ENCODE measurements at places on chromosomes 5 and 9.

- no peak for DNase-seq
These were observed 28.3 kb upstream of the GOLPH3 start for GRCh38 chr5:32202394-32202793.

DNA sequence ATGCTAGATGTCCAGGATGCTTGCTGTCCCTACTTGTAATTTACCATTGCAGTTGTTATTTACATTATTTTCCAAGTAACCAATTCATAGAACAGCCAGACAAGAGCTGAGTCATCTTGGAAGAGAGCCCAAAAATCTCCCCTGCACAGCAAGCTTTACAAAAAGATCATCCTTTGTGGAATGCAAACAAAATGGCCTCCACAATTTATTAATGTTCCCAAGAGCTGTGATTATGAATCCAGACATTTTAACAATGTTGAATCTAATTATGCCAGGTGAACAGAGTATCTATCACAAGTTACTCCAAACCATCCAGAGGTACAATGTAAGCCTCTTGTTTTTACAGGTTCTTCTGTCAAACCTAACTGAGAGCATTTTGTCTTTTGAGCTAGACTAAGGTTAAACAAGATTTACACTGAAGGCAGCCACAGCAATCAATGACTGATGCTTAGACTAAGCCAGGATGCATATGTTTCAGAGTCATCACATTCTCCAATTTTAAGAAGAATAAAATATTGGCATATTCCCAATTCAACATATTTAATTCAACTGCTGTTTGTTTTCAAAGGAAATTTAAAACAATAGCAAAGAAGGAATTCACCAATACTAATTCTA lies 95.3 kb upstream of the SLC12A2 start:
- peak; percentile 5 for DNase-seq

DNA sequence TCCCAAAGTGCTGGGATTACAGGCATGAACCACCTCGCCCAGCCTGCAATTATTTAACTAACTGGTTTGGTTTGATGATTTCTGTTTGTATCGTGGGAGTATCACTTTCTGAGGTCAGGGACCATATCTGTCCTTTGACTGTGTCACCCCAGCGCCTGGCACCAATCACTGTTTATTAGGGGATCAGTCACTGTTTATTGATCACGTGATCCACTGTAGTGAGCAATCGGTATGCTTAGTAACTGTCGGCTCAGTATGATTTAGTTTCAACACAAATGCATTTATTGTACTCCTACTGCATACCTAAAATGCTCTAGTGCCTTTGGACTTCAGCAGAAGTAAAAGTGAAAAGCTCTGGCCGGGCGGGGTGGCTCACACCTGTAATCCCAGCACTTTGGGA lies 54.8 kb downstream of the COL5A1 start:
- DNase-seq = no peak

- DNase-seq = no peak
These were observed 17.3 kb downstream of the EXOSC2 start for GRCh38 chr9:130710822-130711352.

DNA sequence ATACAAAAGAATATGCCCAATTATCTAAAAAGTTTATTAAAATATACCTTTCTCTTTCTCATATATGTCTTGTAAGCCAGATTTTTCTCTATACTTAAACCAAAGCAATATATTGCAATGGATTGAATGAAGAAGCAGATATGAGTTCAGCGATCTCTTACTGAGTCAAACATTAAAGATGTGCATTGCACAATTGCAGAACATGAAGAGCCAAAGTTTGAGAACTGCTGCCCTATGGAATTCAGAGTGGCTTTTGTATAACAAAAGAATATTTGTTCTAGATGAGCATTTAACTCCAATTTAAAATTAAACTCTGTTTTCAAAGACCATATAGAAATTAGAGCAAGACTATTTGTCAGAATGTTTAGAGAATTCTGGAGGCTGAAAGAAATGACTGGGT lies 519.0 kb upstream of the DAB2 start:
- no peak for DNase-seq

DNA sequence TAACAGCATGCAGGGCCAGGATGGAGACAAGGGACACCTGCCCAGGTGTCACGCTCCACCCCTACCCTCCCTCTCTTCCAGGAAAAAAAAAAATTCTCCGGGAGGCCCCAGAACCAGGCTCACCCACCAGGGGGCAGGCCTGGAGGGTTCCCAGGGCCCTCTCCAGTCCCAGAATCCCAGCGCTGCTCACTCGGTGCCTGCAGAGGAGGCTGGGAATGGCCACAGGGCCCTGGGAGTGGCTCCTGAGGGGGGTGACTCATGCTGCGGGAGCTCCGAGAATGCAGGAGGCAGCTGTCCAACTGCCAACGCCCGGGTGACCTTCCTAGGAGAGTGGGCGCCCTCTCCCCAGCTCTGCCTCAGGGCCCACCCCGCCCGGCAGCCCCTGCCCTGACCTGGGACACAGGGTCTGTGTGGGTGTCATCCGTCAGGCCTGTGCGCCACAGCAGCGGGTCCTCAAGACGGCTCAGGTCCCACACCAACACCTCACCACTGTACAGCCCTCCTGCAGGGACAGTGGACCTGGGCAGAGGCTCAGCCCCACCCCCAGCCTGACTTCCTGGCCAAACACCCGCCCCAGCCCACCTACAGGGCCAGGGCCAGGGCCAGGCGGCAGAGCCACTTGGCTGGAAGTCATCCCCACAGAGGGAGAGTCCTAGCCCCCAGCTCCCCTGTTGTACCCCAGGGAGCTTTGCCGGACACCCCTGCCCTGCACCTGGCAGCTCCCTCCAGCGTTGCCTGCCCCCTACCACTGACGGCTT lies 21.2 kb downstream of the DYNC2I2 start:
- peak; percentile 96 for DNase-seq

DNA sequence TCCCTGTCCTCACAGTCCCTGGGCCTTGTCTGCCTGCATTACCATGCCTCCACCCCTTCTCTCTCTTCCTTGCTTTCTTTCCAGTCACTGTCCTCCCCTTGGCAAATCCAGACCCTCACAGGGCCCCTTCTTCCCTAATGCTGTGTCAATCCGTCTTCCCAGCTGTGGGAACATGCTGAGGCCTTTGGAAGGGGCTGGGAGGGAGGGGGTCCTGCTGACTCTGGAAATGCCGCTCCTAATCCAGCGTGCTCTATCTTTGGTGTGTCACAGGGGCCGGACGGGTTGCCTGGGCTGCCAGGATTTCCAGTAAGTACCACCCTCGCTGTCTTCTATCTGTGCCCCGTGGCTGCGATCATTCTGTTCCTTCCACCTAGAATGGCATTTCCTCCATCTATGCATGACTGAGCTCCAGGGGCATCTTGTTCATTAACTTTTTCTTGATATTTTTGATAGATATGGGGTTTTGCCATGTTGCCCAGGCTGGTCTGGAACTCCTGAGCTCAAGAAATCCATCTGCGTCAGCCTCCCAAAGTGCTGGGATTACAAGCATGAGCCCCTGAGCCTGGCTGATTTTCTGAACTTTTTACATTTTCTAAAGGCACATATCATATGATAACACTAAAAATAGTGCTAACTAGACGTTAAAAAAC lies 64.5 kb upstream of the TGFBR1 start:
- DNase-seq = no peak

GRCh38 chr5:16723821-16724220 lies 107.0 kb upstream of the RETREG1 start:
- DNase-seq = no peak

GRCh38 chr5:134590992-134591659 lies 41.5 kb downstream of the SAR1B start:
- DNase-seq = peak; percentile 2

DNA sequence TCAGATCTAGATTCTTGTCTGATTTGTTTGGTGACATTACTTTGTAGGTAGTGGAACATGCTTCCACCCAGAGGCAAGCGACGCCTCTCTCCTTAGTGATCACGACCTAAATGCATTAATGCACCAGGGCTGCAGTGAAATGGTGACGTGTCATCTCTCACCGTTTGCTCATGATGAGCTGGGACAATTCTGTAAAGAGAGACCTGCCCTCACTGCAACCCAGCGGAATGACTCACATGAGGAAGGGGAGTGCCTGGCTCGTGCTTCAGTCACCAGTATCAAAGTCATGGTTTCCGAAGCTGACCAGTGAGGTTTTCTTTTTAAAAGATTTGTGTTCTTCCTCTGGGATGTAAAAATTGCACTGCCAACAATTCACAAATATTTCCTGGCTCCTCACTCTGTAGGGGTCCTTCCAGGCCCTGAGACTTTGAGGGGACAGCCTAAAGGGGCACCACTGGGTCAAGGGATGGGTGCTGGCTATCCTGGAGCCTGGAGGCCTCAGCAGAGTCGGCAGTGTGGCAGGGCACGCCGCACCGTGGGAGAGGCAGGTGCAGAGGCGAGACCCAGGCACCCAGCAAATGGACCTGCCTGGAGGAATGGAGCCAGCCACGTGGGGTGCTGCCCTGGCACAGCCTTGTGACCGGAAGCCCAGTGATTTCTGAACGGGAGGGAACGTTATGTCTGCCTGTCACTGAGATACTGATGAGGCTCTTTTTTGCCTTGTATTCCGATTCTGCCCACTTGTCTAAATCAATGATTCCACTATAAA lies 17.3 kb downstream of the QSOX2 start:
- DNase-seq = no peak

DNA sequence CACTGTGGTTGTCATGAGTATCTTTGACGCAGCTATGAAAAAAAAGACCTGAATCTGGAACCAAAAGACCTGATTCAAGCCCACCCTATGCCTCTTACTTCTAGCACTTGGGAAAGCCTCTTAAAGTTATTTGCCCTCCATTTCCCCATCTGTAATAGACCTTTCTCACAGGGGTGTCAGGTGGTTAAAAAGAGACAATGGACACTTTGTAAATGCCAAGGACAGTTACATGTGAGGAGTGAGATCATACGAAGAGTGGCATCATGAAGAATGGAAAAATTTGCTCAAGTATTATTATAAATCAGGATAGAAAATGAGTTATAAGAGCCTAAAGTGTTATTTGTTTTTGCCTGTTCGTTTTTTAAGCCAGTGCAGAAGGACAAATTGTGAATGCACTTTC lies 46.5 kb downstream of the ACTL7B start:
- no peak for DNase-seq

DNA sequence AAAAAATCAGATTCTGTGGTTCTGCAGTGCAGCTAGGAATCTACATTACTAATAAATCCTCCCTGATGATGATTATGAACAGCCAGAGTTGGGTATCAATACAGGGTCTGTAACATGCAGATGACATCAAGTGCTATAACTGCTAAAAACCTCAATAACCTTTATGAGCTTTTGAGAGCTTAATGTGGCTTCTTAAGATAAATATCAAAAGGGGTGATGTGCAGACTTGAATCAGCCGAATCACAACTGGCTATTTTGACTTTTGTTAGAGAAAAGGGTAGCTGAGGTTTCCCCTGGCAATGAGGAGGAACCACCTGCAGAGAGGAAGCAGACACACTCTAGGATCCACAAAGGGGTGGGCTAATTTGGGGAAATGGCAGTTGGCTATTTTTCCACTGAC lies 30.2 kb downstream of the CAPSL start:
- DNase-seq = no peak

GRCh38 chr9:35842020-35842745 lies 13.2 kb downstream of the TMEM8B start:
- DNase-seq = no peak

GRCh38 chr5:7751874-7752273 lies 99.1 kb downstream of the CFAP90 start:
- DNase-seq = no peak

All from NCI-H2029 (cell line).